Epithelial cell of esophagus (primary cell): ENCODE measurements at places on chromosomes 16 and 17.
A peak's percentile ranks its signal among the peaks of the same experiment; 100 is the strongest.

GRCh38 chr16:11583166-11583565, 3.6 kb downstream of the LITAF start:
- no peak for DNase-seq

DNA sequence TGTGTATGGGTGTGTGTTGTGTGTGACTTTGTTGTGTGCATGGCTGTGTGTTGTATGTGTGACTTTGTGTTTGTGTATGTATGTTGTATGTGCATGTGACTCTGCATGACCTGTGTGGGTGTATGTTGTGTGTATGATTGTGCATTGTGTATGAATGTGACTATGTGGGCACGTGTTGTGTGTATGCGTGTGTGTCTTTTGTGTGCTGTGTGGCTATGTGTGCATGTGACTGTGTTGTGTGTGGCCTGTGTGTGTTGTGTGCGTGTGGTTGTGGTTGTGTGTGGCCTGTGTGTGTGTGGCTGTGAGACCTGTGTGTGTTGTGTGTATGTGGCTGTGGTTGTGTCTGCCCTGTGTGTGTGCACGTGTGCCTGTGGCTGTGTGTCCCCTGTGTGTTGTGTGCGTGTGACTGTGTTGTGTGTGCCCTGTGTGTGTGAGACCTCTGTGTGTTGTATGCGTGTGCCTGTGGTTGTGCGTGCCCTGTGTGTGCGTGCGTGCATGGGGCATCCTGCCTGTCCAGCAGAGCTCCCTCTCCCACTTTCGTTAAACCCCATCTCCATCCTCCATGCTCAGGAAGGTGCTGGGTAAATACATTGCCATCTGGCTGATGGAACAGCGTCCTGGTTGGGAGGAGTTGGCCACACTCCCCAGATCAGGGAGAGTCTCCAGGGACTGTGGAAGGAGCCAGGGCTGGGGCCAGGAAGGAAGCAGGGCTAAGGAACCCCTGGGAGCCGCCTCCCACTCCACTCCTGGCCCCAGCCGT, 90.1 kb upstream of the GSE1 start:
- DNase-seq: peak; percentile 21

DNA sequence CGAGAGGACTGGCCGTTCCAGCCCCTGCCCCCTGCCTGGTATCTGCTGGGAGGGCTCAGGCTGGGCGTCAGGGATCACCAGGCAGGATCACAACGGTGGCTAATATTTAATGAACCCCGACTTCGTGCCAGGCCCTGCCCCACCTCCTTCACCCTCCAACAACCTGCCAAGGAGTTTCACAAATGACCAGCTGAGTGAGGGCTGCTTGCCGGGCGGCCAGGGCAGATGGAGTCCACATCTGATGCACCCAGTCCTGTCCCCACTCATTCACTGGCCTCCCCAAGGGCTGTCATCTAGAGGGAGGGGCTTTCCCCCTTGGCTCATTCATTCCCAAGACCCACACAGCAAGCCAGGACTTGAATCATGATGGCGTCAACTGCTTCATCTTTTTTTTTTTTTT, 17.5 kb downstream of the UBALD1 start:
- peak; percentile 95 for DNase-seq

- no peak for DNase-seq
Observed at GRCh38 chr17:74239172-74239571, 25.8 kb downstream of the TTYH2 start.

GRCh38 chr16:3695610-3696369, 21.5 kb downstream of the TRAP1 start:
- no peak for DNase-seq

DNA sequence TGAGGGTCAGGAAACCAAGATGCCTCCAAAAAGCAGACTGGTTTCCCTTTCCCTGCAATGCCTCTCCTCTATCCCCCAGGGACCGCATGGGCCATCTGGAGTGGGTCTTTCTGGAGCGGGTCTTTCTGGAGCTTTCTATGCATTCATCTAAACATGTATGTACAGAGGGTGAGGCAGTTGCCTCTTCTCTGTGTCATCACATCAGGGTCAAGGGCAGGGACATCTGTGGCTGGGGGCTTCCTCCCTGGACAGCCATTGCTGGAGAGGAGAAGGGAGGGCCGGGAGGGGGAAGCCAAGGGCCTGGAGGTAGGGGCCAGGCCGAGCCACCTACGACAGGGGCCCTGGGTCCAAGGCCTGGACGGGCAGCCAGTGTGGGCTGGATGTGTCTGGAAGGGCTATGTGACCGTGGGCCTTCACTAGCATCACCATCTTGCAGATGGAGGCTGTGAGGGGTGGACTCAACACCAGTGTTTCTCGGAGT, 840 bp downstream of the ADCY7 start:
- no peak for DNase-seq

DNA sequence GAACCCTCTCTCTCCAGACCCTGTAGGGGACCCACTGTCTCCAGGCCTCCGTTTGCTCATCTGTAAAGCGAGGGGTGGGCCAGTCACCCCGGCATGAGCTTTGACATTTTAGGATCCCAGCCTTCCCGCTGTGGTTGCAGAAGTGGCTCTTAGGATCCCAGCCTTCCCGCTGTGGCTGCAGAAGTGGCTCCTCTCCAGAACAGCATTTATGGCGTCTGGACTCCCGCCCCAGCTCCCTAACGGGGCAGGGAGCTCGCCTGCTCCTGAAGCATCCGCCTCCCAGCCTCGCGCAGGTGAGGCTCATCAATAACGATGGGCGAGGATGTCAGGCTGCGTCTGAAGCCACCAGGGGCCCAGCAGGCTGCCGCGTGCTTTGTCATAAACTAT, 222.3 kb upstream of the TNRC6C start:
- DNase-seq: no peak

GRCh38 chr17:64783556-64784352, 121.6 kb upstream of the SMURF2 start:
- DNase-seq: no peak

DNA sequence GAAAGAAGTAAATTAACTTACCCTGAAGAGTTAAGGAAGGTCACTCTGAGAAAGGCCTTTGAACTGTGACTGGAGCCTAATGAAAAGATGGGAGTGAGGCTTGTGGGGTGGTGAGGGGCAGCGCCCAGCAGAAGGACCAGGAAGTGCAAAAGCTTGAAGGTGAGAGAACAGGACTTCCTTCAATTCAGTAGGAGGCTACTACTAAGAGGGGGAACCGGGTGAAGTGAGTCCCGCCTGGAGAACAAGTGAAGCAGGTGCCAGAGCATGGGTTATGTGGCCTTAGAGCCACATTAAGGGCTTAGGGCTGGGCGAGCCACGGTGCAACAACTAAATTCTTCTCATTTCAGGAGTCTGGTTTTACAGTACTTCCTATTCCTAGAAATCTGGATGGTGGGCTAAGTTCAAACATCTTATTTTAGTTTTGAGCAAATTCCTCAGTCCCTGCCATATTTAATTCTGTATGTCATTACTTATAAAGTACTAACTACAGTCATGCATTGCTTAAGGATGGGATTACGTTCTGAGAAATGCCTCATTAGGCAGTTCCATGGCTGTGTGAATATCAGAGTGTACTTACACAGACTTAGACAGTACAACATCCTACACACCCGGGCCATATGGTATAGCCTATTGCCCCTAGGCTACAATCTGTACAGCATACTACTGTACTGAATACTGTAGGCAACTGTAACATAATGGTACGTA, 5.1 kb downstream of the CFAP20 start:
- DNase-seq: no peak

- DNase-seq: no peak
Observed at GRCh38 chr16:78866521-78866920, 734.0 kb downstream of the MAF start.

DNA sequence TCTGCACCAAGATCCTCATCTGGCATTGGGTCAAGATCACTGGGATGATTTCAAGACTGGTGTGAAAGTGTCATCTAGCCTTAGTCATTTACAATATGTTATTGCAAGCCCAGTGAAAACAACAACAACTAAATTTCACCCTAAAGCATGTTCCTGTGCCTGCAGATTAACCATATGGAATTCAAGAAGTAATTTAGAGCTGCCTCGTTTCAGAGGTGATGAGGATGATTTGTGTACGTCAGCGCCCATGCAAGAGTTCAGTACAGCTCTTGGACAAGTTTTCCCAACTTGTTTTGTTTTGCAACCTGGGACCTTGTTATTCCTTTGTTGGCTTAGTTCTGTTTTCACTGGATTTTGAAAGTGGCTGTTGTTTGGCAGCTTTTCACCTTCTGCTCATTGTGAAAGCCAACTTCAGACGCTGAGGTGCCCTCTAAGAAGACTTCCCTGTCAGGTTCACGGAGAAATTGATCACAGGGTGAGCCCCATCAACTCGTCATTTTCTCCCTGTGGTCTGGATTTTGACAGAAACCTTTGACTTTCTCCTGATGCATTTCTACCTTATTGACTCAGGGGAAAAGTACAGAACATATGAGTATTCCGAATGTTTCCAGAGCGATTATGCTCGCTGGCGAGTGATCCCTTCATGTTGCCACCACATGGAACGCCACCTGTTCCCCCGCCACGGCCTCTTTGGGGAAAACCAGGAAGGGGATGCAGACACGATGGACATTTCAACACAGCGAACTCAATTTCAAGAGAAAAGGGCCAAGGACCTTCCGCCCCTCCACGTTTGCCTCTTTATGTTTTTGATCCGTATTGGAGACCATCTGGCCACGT, 85.6 kb downstream of the FOXL1 start:
- DNase-seq: peak; percentile 75

GRCh38 chr16:56709443-56710040, 20.4 kb upstream of the NUP93 start:
- no peak for DNase-seq

GRCh38 chr17:13001991-13002615, 15.7 kb downstream of the ELAC2 start:
- DNase-seq: no peak
